ENCODE measurements at places on chromosomes 3 and 15.

DNA sequence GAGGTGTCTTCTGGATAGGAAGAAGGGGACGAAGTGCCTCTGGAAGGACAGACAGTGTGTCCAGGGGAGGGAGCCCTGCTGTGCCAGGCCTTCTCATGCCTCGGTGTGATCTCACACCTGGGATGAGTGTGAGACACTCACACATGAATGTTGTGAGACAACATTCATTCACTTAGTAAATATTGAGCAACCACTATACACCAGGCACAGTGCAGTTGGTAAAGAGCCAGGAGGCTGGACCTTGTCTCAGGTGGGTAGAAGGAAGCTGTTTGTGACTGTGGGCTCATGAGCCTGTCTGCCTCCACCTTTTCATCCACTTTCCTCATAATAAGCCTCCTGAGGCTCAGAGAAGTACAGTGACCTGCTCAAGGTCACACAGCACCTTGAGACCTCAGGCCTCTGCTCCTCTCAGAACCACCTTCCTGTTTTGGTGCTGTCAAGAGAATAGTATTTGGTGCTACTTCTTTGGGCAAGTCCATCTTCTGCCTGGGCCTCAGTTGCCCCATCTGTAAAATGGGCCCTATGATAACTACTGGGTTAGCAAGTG is 20.9 kb downstream of the SLC6A6 start:
- peak; percentile 86 for DNase-seq

DNA sequence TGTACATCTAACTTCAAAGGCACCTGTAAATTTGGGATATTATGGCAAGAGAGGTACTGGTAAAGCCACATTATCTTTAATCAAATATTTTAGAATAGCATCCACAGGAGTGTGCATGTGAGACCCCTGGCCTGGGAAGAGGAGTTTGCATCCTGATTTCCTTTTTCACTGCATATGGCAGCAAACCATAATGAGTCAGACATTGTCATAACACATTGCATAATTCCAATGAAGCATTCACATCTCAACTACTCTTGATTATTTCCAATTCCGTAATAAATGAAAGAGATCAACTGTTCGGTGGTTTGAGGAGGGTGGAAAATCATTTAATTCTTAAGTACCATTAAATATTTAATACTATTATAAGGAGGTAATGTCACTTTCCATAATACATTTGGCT is 215.0 kb downstream of the MECOM start:
- DNase-seq, result no peak

- no peak for DNase-seq
Observed at GRCh38 chr3:14487086-14487485, 53.1 kb downstream of the GRIP2 start.

DNA sequence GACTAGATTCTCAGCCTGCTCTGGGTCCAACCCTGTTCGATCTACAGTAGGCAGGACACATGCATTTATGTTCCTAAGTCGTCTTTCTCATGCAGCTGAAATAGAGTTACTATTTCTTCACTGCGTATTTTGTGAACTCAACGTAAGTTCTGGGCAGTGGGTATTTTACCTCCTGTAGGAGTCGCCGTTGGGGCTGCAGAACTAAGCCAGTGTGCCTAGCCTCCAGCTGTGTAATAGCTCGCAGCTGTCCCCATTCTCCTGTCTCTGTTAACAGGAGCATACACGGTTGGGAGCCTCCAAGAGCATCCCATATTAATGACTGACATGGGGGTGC is 58.4 kb upstream of the HRH1 start:
- no peak for DNase-seq

GRCh38 chr3:133893683-133894352 is 1.9 kb downstream of the RAB6B start:
- no peak for DNase-seq

- peak; percentile 64 for DNase-seq
Observed at GRCh38 chr3:124784686-124785382, 54.6 kb downstream of the UMPS start.

DNA sequence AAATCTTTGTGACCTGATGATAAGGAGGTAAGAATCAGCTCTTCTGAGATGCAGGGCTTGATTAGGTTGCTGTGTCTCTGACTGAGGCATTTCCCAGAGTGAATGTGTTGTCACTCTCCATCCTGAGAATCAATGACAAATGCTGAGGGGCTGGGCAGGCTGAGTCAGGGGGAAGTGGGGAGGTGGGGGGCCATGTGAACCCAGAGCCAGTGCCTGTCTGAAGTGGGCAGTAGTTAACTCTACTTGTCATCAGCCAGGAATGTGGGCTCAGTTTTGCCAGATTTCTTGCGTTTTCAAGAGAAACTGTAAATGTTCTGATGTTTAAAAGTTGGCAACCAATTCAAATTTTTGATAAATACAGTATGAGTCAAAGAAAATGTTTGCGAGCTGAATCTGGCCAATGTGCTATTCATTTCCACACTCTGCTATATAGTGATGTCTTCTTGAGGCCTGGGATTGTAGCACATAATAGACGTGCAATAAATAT is 3.1 kb upstream of the BNC1 start:
- peak; percentile 84 for DNase-seq

- DNase-seq, result no peak
Observed at GRCh38 chr3:46215810-46216414, 7.8 kb upstream of the CCR1 start.

All from renal cortical epithelial cell (primary cell).